ENCODE measurements at places on chromosomes 4 and X. TPM values are rescaled to one million over a fixed set of nuclear protein-coding genes. Genes with fewer than 3 reads are reported as not detected.

GRCh38 chrX:105150557-105150956, 69.9 kb downstream of the TEX13A start:
- no peaks in the 10 kb centered on the region for H3K4me1 ChIP-seq
- DNase-seq, result no peak
- H3K27me3 ChIP-seq, result no peaks in the 10 kb centered on the region
- no peaks in the 10 kb centered on the region for H3K36me3 ChIP-seq
- H3K4me3 ChIP-seq, result no peak overlapping the region

Gene IL13RA2
- total RNA-seq, result not detected

Gene TMSB15A
- total RNA-seq, result not detected

DNA sequence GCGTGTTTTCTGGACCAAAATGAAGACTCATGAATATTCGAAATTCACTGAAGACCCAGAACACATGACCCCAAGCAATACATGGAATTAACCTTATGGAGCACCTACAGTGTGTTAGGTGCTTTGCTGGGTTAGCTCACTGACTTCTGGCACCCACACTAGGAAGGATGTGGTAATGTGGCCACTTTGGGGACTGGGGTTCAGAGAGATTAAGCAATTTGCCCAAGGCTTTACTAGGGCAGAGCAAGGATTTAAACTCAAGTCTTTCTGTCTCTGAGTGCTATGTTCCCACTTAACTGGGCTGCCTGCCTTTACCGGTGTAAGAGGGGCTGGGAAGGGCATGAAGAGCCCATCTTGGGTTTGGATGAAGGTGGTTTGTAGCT, 162.0 kb upstream of the ATP6AP2 start:
- H3K27me3 ChIP-seq, result no peaks in the 10 kb centered on the region
- no peaks in the 10 kb centered on the region for H3K36me3 ChIP-seq
- no peak overlapping the region for H3K27ac ChIP-seq
- H3K4me3 ChIP-seq, result no peak overlapping the region

DNA sequence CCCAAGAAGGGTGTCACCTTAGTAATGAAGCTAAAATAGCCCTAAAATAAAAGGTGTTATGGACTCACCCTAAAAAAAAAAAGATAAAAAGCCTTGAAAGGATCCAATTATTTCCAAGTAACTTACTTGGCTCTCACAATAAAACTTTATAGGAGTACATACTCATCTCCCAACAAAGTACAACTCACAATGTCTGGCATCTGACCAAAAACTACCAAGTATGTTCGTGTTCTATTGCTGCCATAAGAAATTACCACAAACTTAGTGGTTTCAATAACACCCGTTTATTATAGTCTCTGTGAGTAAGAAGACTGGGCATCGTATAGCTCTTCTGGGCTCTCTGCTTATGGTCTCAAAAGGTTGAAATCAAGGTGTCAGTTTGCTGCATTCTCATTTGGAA, 51.0 kb downstream of the BEX1 start:
- H3K36me3 ChIP-seq, result no peaks in the 10 kb centered on the region
- DNase-seq, result no peak
- no peaks in the 10 kb centered on the region for H3K27me3 ChIP-seq
- H3K4me1 ChIP-seq, result no peaks in the 10 kb centered on the region

Gene FRMPD4
- total RNA-seq, result not detected

Gene ATP11C
- total RNA-seq, result 30.5 TPM

DNA sequence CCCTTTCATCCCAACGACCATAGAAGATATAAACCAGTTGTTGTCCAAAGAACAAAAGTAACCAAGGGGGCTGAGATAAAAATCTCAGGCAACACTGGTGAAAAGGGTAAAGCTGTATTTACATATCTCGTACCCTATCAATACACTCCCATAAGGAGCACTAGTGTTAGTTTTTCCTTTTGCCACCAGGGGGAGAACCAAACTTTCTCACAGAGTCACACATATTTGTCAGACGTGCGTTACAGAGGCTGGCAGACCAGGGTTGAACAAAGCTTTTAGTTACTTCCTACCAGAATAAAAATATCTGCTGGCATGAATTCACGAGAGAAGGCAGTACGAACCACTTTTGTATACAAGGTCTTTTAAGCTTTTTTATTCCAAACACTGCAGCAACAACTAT, 88.3 kb downstream of the AMELX start:
- no peak overlapping the region for H3K27ac ChIP-seq
- H3K4me3 ChIP-seq, result no peak overlapping the region
- DNase-seq, result peak; percentile 30
- no peaks in the 10 kb centered on the region for H3K4me1 ChIP-seq
- H3K36me3 ChIP-seq, result no peaks in the 10 kb centered on the region
- no peaks in the 10 kb centered on the region for H3K27me3 ChIP-seq

Gene GUCY1B1
- 0.90 TPM for total RNA-seq

Gene GAK
- total RNA-seq, result 114 TPM

Gene PARM1
- 43.2 TPM for total RNA-seq

DNA sequence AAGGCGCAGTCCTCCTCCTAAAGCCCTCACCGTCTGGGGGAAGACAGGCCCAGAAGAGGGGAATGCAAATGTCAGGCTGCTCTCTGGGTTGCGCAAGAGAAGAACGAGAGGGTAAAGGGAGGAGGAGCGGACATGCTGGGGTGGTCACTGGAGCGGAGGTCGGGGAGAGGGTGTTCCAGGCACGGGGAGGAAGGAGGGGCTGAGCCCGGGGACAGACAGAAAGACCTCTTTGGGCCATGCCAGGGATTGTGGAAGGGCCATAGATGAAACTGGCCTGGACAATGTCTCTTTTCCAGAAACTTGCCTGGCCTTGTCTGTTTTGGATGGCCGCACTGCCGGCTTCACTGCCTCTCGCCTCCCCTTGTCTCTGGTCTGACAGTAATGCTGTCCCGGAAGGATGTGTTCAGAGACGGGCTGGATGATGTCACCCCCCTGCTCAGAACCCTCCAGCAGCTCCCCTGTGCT, 121.0 kb downstream of the SORCS2 start:
- H3K27me3 ChIP-seq, result no peaks in the 10 kb centered on the region
- no peaks in the 10 kb centered on the region for H3K4me1 ChIP-seq
- H3K27ac ChIP-seq, result no peak overlapping the region
- H3K36me3 ChIP-seq, result no peaks in the 10 kb centered on the region

DNA sequence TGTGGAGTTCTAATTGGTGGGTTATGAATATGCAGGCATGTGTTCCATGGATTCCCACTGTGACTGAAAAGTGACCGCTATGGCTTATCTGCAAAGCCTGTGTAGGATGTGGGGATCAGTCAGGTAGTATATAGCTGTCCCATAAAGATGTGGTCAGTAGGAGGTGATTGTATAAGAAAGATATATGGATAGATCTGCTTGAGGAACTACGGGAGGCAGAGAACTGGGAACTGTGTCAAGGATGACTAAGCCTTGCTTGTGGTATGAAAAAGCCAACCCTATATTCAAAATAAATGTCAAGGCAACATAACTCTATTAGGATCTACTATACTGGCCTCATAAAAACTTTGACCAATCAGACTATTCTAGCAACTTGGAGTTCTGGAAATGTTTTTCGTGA, 185.2 kb downstream of the KLHL4 start:
- DNase-seq, result no peak
- no peaks in the 10 kb centered on the region for H3K36me3 ChIP-seq
- H3K4me3 ChIP-seq, result no peak overlapping the region
- no peaks in the 10 kb centered on the region for H3K4me1 ChIP-seq
- no peaks in the 10 kb centered on the region for H3K27me3 ChIP-seq

- H3K4me3 ChIP-seq, result no peak overlapping the region
- H3K27ac ChIP-seq, result no peak overlapping the region
- no peaks in the 10 kb centered on the region for H3K27me3 ChIP-seq
- no peaks in the 10 kb centered on the region for H3K36me3 ChIP-seq
- no peaks in the 10 kb centered on the region for H3K4me1 ChIP-seq
These were observed 75.5 kb downstream of the PABPC4L start for GRCh38 chr4:134126000-134126560.

DNA sequence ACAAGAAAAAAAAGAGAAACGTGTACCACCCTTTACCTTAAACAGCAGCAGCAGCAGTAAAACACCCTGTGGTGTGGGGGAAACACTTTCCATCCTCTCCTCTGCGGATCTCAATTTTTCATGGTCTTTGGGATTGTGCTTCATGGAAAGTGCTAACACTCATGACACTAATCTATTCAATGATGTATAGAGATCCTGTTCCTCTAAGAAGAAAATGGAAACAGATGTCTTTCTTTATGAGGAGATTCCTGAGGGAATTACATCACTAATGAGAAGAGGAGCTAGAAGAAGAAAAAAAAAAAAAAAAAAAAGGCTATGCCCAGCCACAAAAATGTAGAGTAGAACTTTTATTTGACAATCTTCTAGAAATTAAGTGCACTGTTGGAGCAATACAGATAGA, 62.9 kb upstream of the NDST3 start:
- no peak for DNase-seq
- H3K36me3 ChIP-seq, result no peaks in the 10 kb centered on the region
- no peak overlapping the region for H3K4me3 ChIP-seq
- H3K4me1 ChIP-seq, result no peaks in the 10 kb centered on the region

Gene DDIT4L
- total RNA-seq, result 0.08 TPM

DNA sequence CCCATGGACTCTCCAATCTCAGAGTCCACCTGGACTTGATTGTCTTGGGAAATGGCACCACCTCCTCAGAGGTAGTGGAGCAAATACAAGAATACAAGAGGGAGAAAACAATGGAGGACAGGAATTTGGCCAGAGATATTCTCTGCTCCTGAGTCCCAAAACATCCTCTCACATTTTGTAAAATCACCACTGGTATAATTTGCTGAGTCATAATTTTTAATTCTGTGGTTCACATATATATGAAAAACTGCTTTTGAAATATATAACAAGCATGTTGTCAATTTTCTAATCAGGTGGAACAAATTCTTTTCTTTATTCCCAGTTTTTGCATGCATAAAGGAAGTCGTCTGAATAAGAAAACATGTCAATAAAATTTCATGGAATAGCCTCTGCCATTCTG, 356.1 kb downstream of the AFF2 start:
- no peak overlapping the region for H3K4me3 ChIP-seq
- H3K27ac ChIP-seq, result no peak overlapping the region
- DNase-seq, result no peak
- no peaks in the 10 kb centered on the region for H3K4me1 ChIP-seq
- no peaks in the 10 kb centered on the region for H3K36me3 ChIP-seq

DNA sequence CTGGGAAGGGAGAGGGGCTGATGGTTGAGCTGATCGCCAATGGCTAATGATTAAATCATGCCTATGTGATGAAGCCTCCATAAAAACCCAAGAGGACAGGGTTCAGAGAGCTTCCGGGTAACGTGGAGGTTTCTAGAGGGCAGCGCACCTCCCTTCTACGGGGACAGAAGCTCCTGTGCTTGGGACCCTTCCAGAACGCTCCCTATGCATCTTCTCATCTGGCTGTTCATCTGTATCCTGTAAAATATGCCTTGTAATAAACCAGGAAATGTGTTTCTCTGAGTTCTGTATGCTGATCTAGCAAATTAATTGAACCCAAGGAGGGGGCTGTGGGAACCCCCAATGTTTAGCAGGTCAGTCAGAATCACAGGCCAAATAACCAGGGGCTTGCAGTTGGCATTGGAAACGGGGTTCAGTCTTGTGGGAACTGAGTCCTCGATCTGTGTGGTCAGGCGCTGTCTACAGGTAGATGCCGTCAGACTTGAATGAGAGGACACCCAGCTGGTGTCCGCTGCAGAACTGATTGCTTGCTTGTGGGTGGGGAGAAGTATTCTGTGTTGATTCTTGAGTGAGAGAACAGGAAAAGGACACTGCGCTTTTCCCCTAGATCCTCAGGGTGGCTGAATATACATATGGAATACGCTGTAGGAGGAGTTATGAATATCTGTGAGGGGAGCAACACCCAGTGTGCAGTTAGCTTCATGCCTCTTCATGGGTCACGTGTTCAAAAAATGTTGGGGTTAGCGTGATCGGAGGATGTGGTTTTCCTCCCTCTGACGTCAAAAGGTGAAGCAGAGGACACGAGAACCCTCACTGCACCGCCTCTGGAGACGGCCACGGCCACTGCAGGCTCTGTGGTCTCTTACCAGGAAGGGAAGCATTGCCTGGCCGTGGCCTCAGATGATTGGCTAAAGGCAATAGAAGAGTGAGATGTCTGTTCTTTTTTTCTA, 29.2 kb downstream of the HTT-AS start:
- no peaks in the 10 kb centered on the region for H3K36me3 ChIP-seq
- H3K27me3 ChIP-seq, result no peaks in the 10 kb centered on the region
- peaks cover 59% of the 10 kb centered on the region for H3K4me1 ChIP-seq
- no peak overlapping the region for H3K4me3 ChIP-seq

DNA sequence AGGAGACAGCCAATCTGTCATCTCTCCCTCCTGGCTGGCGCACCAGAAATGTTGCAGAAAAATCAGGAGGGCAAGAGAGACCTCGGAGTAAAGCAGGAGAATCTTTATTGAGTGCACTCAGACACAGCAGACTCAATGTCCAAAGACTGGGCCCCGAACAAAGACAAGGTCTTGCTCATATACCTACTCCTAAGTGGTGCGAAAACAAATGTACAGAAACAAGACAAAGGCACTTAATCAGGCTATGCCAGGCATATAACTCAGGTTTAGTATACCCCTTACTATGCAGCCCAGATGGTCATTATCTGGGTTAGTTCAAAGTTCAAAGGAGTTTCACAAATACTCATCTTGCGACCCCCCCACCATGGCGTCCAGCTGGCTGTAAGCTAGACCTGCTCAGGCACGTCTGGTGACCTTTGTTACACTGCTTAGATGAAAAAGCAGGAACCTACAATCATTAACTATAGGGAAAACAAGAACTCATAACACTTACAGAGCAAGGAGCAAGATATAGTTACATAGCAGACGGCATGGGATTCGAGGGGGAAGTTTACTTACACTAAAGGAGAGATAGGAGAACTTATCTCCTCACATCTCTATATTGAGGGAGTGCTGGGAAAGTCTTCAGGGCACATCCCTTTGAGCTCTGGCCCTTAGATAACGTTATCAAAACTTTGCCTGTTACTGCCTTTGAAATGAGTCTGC, 27.5 kb downstream of the SULT1E1 start:
- DNase-seq, result no peak
- H3K4me3 ChIP-seq, result no peak overlapping the region
- H3K4me1 ChIP-seq, result peaks cover 19% of the 10 kb centered on the region
- H3K36me3 ChIP-seq, result no peaks in the 10 kb centered on the region
- no peaks in the 10 kb centered on the region for H3K27me3 ChIP-seq

Gene RAB40A
- 0.08 TPM for total RNA-seq

Gene LRRC66
- total RNA-seq, result 0.11 TPM

Data from GM12878 (cell line).